HepG2 (cell line): ENCODE measurements at places on chromosomes 12 and 14. TPM values are rescaled to one million over a fixed set of nuclear protein-coding genes. Genes with fewer than 3 reads are reported as not detected.

- no peaks in the 10 kb centered on the region for H3K4me1 ChIP-seq
- no peaks in the 10 kb centered on the region for H3K36me3 ChIP-seq
- DNase-seq, result no peak
- H3K4me3 ChIP-seq, result no peak overlapping the region
Observed at GRCh38 chr12:77315407-77315806, 250.0 kb upstream of the E2F7 start.

Gene TAS2R7
- total RNA-seq, result not detected in 2 replicates

- no peak for DNase-seq
- H3K27me3 ChIP-seq, result no peaks in the 10 kb centered on the region
- H3K36me3 ChIP-seq, result no peaks in the 10 kb centered on the region
- H3K4me3 ChIP-seq, result no peak overlapping the region
- no peaks in the 10 kb centered on the region for H3K4me1 ChIP-seq
- no peak overlapping the region for H3K27ac ChIP-seq
Observed at GRCh38 chr12:48601013-48601756, 31.3 kb upstream of the LALBA start.

Gene FUT8
- total RNA-seq, result 14.9 and 17.5 TPM in 2 replicates

Gene EMP1
- 0.13 TPM in 1 of 2 replicates, not detected in the other for total RNA-seq

DNA sequence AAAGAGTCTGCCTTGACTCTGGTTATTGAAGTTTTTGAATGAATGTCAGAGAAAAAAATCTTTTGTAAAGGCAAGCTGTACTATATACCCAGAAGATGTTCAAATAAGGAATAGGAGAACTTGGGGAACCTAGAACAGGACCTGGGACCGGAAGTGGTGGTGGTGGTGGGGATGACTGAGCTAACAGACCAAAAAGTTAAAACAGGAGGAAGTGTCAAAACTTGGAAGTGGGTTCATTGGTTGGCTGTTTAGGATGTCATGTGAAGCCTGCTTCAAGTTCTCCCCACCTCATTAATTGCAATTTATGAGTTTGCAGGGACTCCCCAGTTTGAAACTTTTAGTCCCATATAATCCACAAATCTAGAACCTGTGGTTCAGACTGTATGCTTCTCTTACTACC, 26.2 kb downstream of the PLXNC1 start:
- peaks cover 4% of the 10 kb centered on the region for H3K36me3 ChIP-seq
- H3K4me1 ChIP-seq, result peaks cover 64% of the 10 kb centered on the region
- no peaks in the 10 kb centered on the region for H3K27me3 ChIP-seq

DNA sequence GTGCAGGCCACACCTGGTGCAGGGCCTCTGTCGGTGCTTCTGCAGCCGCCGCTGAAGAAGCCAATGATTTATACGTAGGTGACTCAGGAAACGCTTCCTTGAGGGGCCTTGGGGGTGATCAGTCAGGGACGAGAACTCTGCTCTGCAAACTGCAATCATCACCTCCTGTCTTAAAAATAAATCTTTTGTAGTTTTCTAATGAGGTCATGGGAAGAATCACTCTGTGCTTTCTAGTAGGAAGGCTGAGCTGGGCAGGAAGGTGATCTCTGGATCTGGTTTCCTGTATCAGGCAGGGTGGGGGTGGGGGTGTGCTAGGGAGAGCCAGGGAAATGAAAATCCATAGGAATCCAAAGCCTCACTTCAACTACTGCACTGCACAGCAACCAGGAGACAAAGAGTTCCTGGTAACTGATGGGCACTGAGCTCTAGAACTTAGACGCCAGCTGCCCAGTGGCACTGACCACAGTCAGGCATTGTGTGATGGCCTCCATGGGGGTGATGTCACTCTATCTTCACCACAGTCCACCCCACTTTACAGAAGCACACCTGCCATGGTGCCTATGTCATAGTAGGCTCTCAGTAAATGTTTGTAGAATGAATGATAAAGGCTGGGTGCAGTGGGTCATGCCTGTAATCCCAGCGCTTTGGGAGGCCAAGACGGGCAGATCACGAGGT, 292.4 kb upstream of the PWP1 start:
- no peak overlapping the region for H3K4me3 ChIP-seq
- H3K27ac ChIP-seq, result no peak overlapping the region
- no peak for DNase-seq
- no peaks in the 10 kb centered on the region for H3K36me3 ChIP-seq
- peaks cover 25% of the 10 kb centered on the region for H3K4me1 ChIP-seq

Gene ASB2
- total RNA-seq, result 0.46 and 0.82 TPM in 2 replicates

- H3K27me3 ChIP-seq, result no peaks in the 10 kb centered on the region
- H3K36me3 ChIP-seq, result no peaks in the 10 kb centered on the region
Observed at GRCh38 chr14:102491366-102491765, 18.2 kb downstream of the ANKRD9 start.

Gene MUCL1
- not detected in 2 replicates for total RNA-seq

Gene TBX5
- total RNA-seq, result not detected in 2 replicates

DNA sequence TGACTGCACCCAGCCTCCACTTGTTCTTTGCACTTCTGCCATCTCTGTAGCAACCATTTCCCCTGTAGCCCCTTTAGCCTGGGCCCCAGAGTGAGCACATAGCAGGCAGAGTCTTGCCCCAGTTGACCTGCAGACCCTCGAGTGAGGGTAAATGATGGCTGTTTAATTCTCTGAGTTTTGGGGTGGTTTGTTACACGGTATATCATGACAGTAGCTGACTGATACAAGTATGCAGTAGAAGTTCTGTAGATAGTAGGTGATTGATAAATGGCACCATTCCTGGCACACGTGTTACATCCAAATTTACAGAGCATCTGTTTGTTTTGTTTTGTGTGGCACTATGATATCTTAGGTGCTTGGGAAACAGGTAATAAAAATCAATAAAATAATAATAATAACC, 32.4 kb downstream of the CALM1 start:
- no peak overlapping the region for H3K4me3 ChIP-seq
- no peak for DNase-seq
- no peaks in the 10 kb centered on the region for H3K36me3 ChIP-seq
- H3K4me1 ChIP-seq, result no peaks in the 10 kb centered on the region

Gene WNT1
- not detected in 2 replicates for total RNA-seq

Gene GALNT8
- not detected in 2 replicates for total RNA-seq

DNA sequence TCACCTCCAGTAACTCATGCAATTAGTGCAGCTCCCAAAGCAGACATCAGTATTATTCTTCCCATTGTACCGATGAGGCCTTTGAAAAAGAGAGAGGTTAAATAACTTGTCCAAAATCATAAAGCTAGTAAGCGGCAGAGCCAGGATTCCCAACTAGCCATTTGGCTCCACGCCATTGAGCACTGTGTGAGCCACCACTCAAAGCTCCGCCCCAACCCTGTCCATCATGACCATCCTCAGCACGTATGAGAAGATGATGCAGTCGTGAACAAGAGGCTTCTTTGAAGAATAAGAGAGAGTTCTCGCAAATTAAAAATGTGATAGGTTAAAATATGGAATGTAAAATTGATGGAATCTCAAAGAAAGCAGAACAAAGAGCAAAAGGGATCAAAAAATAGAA, 14.6 kb downstream of the CLMN start:
- no peaks in the 10 kb centered on the region for H3K27me3 ChIP-seq
- H3K4me3 ChIP-seq, result no peak overlapping the region
- no peak overlapping the region for H3K27ac ChIP-seq

Gene TOMM20L
- total RNA-seq, result 0.46 TPM in 1 of 2 replicates, not detected in the other
